ENCODE measurements at places on chromosomes 2 and 18. TPM values are rescaled to one million over a fixed set of nuclear protein-coding genes. Genes with fewer than 3 reads are reported as not detected.

DNA sequence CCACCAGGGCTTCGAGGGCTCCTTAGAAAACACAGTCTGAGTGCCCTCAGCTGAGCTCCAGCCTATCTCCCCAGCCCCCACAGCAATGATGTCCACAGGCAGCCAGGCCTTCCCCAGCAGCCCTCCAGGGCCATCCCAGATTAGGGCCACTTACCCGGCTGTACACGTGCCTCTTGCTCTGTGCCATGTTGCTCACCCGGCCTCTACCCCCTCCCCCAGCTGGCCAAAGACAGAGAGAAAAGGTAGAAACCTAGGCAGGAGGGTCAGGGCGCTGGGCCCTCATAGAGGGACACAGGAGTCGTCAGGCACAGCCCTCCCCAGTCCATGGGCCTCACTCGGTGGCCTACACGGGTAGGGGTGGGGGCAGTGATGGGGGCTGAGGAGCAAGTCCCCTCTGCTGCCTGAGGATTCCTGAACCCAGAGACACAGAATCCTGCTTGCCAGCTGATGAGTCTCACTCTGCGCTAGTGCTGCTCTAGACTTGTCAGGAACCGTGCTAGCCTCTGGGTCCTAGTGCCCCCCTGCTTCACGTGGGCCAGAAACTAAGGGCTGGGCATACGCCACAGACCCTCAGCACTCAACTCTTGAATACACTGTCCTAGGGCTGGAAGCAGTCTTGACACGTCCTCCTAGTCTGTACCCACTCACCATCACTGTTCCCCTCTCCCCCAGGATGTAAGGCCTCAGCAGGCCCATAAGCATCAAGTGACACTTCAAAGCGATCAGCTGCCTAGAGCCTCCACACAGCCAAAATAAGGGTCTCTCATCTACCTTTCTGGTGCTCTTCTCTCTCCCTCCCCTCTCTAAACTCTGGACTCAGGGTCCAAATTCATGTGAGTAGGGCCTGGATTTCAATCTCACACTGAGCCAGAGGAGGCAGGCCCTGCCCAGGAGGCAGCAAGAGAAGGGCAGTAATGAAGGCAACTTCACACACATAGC is at the start of gene DCTN1:
DCTN1 (minus strand) TSS at position 461 of the 939 bp plus-strand sequence; CDS start at position 187, 274 bp downstream.
- peak; percentile 62 for DNase-seq

DNA sequence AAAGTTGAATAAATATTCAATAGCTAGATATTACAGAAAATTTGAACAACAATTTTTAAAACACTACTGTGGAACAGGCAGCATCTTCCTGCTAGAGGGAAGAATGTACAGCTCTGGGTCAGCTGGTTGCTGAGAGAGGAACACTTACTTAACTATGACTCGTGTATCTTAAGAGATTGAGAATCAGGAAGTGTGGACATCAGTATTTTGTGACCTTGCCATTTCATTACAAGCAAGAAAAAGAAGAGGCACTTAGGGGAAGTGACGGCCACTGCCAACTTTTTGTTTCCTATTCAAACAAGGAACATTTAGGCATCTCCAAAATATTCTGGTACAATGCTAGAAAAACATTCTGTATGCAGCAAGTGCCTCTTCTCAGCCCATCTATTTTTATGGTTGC is 45.9 kb downstream of the ITPRID2 start:
- peak; percentile 57 for DNase-seq

EFHD1 gene
- polyA plus RNA-seq = 146 TPM

DNA sequence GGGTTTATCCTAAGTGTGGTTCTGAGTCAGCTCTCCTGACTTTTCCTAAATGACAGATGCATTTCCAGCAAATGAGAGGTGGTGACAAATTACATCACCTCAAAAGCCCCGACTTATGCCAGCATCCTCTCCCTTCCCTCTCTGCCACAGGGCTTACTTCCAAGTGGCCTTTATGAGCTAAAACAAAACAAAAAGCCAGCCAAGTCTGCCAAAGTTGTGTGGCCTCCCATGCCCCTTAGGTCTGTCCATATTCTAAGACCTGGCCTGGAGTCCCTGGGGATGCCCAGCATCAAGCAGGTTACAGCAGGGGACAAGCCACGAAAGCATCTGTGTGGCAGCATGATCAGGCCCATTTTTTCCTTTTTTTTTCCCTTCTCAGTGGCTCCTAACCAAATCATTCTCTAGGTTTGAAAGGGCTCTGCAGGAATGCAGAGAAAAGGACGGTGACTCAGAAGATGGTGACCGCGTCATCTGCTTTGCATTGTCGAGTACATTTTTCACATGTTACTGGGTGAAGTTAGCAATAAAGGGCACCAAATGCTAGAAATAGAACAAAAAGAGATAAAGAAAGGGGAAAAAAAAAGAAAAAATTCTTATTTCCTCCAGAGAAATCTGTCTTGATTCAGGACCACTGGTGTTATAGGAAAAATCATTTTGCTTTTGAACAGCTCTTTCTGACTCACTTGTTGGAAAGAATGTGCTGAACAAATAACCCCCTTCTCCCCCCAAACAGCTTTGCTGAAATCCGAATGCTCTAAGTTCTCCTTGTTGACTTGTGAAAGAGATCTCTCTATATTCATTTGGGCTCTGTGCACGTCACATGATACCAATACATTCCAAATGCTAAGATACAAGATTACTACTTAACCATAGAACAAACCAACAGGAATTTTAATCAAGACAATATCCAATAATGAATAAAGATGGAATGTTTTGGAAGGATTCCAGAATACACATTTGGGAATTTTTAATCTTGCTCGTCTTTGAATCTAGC is 178.7 kb downstream of the EN1 start:
- peak; percentile 61 for DNase-seq

GRCh38 chr2:45895241-45895861 is 243.9 kb downstream of the PRKCE start:
- no peak for DNase-seq

- DNase-seq = no peak
Measured at GRCh38 chr2:113164930-113165585, 8.7 kb upstream of the PSD4 start.

- no peak for DNase-seq
Measured at GRCh38 chr18:63405986-63406385, 16.3 kb downstream of the VPS4B start.

DNA sequence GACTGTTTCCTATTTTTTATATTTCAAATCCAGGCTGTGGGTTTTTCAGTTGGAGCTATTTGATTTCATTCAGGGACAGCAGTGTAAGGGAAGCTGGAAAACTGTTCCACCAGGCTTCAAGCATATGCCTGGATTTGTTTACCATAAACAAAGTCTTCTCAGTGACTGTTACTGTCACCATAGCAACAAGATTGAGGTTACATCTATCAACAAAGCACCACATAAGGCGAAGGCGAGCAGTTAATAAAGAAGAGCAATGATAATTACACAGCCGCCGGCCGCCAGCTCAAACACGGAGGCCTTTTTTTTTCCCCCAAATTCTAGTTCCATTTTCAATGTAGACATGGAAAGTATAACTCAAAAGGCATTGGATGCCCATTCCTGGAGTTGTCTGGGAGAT is 553.7 kb upstream of the SYT4 start:
- DNase-seq = no peak

- no peak for DNase-seq
Measured at GRCh38 chr2:175728032-175728431, 274.0 kb downstream of the LNPK start.

GRCh38 chr2:96164459-96165184 is 19.4 kb upstream of the DUSP2 start:
- DNase-seq = peak; percentile 41

DHRS9 gene
- polyA plus RNA-seq = 1.9 TPM

GRCh38 chr2:19804639-19805260 is 97.0 kb downstream of the TTC32 start:
- no peak for DNase-seq

NT5DC4 gene
- polyA plus RNA-seq = not detected

- DNase-seq = no peak
Measured at GRCh38 chr2:221466744-221467143, 105.4 kb downstream of the EPHA4 start.

- no peak for DNase-seq
Measured at GRCh38 chr2:45882707-45883602, 231.5 kb downstream of the PRKCE start.

- no peak for DNase-seq
Measured at GRCh38 chr2:31957354-31958139, 53.3 kb downstream of the MEMO1 start.

- DNase-seq = no peak
Measured at GRCh38 chr2:125310657-125311364, 1285.7 kb downstream of the CNTNAP5 start.

- no peak for DNase-seq
Measured at GRCh38 chr2:26911911-26912861, 58.3 kb upstream of the MAPRE3 start.

DNA sequence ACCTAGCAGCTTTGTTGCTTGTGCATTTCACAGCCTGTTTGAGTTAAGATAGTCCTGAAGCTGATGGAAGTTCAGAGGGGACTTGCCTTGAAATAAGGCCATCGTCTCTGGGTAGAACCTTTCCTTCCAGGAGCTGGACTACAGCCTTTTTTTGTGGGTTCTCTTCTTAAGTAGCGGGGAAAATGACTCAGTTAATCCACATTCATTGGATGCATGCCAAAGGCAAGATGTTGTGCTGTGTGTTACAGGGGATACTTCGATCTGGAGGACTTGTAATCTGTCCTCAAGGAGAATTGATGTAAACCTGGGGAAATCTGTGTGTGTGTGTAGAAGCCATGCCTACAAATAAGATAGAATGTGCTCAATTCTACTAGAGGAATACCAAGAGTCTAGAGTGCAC is 46.8 kb downstream of the RPIA start:
- no peak for DNase-seq

CAPN14 gene
- polyA plus RNA-seq = 0.18 TPM

GREB1 gene
- polyA plus RNA-seq = 0.13 TPM

SERPINB10 gene
- not detected for polyA plus RNA-seq

DNA sequence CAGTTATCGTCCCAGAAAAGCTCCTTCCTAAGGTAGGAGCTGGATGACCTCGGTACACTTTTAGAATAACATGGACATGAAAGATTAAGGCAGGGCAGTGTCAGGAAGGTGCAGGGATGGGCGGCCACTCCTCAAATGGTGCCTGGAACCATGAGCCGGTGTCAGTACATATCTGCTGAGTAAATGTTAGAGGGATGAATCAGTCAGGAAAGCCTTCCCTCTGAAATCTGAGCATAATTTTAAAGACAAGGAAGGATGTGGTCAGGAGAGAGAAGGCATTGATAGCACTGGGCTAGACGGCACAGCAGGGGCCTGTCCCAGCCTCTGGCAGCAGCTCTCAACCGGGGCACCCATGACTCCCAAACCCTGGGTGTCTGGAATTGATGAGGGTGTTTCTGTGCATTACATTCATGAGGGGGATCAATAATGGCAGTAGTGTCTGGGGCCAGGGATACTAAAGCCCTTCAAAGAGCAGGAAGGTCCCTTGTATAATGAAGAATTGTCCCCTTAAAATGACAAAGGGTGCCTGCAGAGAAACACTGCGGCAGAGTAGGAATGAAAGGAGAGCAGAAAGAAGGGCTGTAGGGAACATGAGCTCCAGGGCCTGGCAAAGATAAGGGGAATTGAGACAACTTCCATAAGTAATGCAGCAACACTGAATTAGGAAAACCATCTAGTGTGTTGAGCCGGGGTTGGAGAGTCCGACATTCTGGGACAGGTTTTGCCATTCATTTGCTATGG is 162.3 kb upstream of the REV1 start:
- DNase-seq = no peak

DNA sequence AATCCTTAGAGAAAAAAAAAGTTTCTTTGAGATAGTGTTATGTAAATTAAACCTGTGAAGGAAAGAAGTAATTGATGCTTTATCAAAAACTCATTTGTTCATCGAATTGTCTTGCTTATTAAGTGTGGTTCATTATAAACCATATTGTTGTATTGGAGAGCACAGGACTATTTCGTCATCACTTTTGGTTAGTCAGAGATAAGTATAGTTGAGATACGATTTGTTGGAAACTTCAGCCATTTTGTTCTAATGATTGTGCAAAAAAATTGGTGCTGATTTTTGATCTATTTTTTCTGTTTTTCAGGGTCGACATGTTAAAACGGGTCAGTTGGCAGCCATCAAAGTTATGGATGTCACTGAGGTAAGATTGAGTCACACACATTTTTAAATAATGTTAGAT is 92.9 kb downstream of the MAP4K4 start:
- no peak for DNase-seq

DNA sequence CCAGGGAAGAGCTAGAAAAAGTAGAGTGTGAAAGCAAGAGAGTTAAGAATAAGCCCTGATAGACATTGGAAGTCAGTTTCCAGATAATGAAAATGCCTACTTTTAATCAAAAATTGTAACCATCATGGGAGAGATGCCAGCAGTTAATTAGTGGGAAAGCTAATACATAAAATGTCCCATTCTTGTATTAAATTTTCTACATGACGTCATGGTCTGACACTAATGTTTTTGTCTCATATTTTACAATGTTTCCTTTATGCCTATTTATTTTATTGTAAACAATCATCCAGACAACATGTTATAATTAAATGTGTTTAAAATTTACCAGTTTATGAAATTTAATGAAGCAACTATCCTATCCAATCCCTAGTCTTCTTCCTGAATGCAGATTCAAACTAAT is 26.3 kb upstream of the CCDC178 start:
- DNase-seq = no peak

CRYGC gene
- polyA plus RNA-seq = not detected

DNA sequence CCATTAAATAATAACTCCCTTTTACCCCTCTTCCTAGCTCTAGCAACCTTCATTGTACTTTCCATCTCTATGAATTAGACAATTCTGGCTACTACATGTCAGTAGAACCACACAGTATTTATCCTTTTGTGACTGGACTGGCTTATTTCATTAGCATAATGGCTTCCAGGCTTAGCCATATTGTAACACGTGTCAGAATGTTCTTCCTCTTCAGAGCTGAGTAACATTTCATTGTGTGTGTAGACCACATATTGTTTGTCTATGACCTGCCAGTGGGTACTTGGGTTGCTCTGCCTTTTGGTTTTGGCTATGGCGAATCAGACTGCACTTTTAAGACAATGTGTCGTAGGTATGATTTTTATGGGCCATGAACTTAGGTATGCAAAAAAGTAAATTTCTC is 20.9 kb downstream of the TSN start:
- no peak for DNase-seq

GRCh38 chr2:144514616-144515091 is 5.3 kb downstream of the ZEB2 start:
- DNase-seq = no peak

DNA sequence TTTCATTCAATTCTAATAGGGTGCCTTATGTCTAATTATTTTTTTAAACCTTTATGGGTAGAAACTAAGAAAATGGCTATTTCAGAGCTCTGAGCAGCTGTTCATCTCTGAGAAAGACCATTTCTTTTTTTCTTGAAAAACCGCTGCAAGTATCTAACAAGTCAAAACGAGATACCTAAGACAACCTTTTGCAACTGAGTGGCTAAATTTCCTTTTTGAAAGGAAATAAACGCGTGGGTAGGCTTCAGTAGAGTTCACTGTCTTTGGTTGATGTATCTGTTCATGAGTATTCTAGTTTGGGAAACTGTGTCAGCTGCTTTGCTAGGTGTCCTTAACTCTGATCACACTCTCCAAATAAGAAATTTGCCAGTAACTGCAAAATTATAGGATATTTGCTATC is 104.3 kb upstream of the LINC00305 start:
- DNase-seq = no peak
